Activated T-helper 1 cell treated with anti-CD3 and anti-CD28 coated beads, Interleukin-2, amount 50 U/mL, for 16 hours (primary cell): ENCODE measurements at places on chromosomes 5 and 9.

DNA sequence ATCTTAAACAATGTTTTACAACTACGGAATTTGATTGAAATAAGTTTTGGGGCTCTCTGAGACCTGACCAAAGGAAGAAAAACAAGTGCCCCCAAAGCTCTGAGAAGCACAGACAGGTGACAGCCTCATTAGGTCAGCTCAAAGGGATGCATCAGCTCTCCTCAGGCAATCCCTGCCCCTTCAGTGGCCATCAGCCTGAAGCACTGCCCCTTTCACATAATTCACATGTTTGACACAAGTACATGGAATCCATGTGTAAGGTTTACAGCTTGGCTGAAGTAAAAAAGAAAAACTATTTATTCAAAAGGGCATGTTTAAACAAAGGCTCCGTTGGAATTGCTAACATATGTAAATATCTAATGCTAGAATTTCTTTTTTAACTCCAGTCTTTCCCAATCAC, 56.3 kb downstream of the TSSK1B start:
- no peak for DNase-seq

DNA sequence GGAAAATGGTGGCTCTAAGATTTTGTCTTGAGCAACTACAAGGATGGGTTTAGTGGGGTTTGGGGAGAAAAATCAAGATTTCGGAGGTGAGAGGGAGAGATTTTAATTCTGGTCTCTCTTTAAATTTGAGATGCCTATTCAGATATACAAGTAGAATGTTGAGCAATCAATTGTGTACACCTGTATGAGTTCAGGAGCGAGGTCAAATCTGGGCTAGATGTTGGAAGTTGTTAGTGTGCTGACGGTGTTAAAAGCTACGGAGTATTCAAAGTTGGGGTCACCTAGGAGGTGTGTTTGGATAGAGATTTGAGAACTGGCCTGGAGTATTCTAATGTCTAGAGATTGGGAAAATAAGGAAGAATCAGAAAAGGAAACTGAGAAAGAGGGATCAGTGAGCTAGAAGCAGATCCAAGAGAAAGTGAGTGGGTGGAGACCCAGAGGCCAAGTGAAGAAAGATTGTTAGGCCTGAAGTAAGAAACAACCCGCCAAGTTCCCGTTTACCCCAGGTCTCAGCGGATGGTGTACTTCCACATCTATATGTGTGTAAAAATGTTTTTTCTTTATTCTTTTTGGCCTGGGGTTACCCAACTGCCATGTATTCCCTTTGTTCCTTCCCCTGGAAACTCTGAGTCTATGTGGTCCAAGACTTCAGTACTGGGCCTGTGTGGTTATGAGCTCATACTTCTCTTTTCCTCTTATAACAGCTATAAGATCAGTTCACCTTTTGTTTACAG, 11.9 kb upstream of the ARHGAP26 start:
- no peak for DNase-seq

DNA sequence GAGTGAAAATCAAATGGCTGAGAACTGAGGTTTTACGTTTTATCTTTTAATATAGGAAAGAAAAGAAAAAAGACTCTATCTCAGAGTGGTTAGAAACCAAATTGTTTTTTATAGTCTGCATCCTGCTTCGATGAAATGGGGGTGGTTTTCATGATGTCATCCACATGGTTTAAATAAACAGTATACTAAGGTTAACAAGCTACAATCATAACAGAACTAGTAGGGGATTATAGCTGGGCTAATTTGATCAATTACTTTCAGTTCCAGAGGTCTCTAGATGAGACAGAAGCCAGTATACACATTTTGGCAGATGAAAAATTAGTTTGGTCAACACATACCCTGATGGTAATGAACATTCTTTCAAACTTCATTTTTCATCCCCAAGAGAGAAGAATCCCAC, 106.3 kb upstream of the SNX2 start:
- DNase-seq = no peak

GRCh38 chr9:130934702-130935647, 4.1 kb downstream of the FIBCD1 start:
- DNase-seq = no peak

GRCh38 chr9:107691664-107692063, 202.1 kb upstream of the KLF4 start:
- DNase-seq = no peak

DNA sequence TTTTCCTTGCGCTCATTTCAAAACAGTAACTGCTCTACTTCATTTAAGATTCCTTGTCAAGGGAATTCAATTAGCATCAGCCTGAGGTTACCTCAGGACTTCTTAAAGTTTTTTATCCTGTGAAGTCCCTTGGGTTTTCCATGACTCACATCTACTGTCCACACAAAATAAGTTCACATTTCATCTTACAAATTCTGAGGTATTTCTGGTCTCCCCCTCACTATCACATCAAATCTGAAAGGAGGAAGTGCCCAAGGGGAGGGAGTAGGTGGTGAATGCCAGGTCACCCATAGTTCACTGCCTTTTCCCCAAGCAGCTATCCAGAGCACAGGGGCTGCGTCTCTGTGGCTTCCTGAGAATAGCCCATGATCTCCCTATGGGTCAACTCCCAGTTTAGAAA, 227.1 kb upstream of the NREP start:
- no peak for DNase-seq

DNA sequence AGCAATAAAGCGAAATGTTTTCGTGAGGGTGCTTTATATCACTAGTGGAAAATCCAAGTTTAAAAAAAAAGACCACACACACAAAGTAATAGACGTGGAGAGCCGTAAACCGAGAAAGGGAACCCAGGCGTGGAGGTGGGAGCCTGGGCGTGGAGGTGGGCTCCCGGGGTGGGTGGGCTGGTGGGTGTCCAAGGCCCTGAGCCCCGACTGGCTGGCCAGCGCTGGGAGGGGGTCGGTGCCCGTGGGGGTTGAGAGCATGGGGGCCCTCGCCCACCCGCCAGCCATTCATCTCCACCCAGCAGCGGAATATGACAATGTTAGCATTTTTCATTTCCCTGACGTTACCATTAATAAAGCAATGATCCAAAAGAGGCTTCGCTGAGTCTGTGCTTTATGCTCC, 135.0 kb downstream of the MVB12B start:
- DNase-seq = no peak

- DNase-seq = no peak
These were observed 13.9 kb downstream of the HMGXB3 start for GRCh38 chr5:150014456-150014855.

DNA sequence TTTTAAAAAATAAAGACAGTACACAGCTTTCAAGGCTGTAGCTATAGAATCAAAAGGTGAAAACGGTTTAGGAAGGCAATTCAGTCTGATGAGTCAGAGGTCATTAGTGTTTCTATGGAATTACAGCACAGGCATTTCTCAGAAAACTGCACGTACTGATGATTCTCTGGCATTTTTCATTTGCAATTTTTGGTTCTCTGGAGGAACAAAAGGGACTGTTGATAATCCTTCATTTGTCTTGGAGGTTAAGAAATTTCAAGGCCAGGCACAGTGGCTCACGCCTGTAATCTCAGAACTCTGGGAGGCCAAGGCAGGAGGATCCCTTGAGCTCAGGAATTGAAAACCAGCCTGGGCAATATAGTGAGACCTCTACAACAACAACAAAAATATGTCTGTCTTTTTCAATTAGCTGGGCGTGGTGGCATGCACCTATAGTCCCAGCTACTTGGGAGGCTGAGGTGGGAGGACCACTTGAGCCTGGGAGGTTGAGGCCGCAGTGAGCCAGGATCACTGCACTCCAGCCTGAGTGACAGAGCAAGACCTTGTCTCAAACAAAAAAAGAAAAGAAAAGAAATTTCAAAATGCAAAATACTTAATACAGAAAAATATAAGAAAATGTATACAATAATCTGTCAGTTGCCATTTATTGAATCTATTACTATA, 27.3 kb downstream of the NR6A1 start:
- no peak for DNase-seq

DNA sequence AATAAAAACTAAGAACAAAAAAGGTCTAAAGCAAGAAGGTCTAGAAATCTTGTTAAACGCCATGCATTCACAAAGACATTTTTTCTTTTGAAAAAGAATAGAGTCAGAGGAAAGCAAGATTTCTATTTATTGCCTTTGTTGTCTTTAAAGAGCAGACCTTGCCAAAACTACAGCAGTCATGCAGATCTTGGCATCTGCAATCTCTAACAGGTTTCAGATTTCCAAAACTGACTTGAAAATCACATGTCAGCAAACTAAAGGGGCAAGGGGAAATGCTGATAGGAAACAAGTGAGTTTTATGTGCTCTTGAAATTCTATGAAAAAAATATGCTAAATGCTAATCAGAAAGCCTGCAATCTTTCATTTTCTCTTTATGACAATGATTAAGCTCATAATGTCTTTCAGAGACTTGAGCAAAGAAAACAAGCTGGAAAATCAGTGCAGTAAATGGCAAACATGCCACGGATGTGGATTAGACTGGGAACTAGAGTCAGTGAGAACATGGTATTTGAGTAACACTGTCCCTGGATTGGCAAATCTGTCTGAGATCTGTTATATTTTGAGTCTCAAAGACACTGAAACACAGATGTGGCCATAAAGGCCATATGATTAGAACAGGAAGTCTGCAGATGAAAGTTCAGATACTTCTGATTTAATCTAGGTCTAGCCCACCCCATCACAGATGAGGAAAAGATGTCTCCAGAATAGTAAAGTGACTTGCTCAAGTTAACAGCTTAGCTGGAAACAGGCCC, 361.4 kb upstream of the RPS23 start:
- no peak for DNase-seq

- DNase-seq = no peak
These were observed 292.3 kb downstream of the SLF1 start for GRCh38 chr5:94910721-94911120.
